ENCODE measurements at places on chromosomes 12 and 14.

GRCh38 chr14:54627540-54628363 is 60.8 kb downstream of the SAMD4A start:
- no peak for DNase-seq
- H3K4me3 ChIP-seq = peak overlapping the region; percentile 50
- peaks cover 69% of the 10 kb centered on the region for H3K4me1 ChIP-seq
- no peaks in the 10 kb centered on the region for H3K36me3 ChIP-seq

GRCh38 chr12:12010277-12011039 is 60.3 kb upstream of the BCL2L14 start:
- H3K4me1 ChIP-seq = peaks cover 21% of the 10 kb centered on the region
- no peaks in the 10 kb centered on the region for H3K27me3 ChIP-seq
- H3K4me3 ChIP-seq = no peak overlapping the region
- no peaks in the 10 kb centered on the region for H3K36me3 ChIP-seq

- no peak overlapping the region for H3K4me3 ChIP-seq
- no peak for DNase-seq
- H3K4me1 ChIP-seq = no peaks in the 10 kb centered on the region
- no peaks in the 10 kb centered on the region for H3K36me3 ChIP-seq
- no peaks in the 10 kb centered on the region for H3K27me3 ChIP-seq
These were observed 710.7 kb downstream of the GALC start for GRCh38 chr14:87282266-87282665.

GRCh38 chr12:104494137-104494792 is 37.5 kb downstream of the CHST11 start:
- H3K36me3 ChIP-seq = no peaks in the 10 kb centered on the region
- no peak for DNase-seq
- peak overlapping the region; percentile 49 for H3K27ac ChIP-seq
- peaks cover 26% of the 10 kb centered on the region for H3K4me1 ChIP-seq
- no peaks in the 10 kb centered on the region for H3K27me3 ChIP-seq

- no peaks in the 10 kb centered on the region for H3K36me3 ChIP-seq
- peak overlapping the region; percentile 62 for H3K27ac ChIP-seq
- no peaks in the 10 kb centered on the region for H3K27me3 ChIP-seq
These were observed 73.7 kb downstream of the CIT start for GRCh38 chr12:119803381-119803791.

GRCh38 chr14:38592764-38593442 is 337.0 kb upstream of the CLEC14A start:
- no peak overlapping the region for H3K4me3 ChIP-seq
- H3K27me3 ChIP-seq = no peaks in the 10 kb centered on the region
- H3K36me3 ChIP-seq = no peaks in the 10 kb centered on the region
- H3K27ac ChIP-seq = no peak overlapping the region

GRCh38 chr12:9751204-9752144 is 9.2 kb downstream of the CD69 start:
- no peak for DNase-seq
- peaks cover 3% of the 10 kb centered on the region for H3K4me1 ChIP-seq
- H3K27ac ChIP-seq = no peak overlapping the region

DNA sequence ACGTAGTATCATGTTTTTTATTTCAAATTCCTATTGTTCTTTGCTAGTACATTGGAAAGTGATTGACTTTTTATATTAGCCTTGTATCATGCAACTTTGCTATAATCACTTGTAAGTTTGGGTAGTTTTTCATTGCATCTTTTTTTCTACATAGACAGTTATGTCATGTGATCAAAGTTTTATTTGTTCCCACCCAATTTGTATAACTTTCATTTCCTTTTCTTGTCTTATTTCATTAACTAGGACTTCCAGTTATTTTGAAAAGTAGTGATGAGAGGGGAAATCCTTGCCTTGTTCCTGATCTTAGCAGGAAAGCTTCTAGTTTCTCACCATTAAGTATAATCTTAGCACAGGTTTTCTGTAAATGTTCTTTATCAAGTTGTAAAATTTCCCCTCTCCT is 9.8 kb upstream of the KRT6A start:
- peaks cover 37% of the 10 kb centered on the region for H3K27me3 ChIP-seq
- no peak overlapping the region for H3K4me3 ChIP-seq
- H3K4me1 ChIP-seq = peaks cover 22% of the 10 kb centered on the region
- H3K36me3 ChIP-seq = peaks cover 2% of the 10 kb centered on the region

DNA sequence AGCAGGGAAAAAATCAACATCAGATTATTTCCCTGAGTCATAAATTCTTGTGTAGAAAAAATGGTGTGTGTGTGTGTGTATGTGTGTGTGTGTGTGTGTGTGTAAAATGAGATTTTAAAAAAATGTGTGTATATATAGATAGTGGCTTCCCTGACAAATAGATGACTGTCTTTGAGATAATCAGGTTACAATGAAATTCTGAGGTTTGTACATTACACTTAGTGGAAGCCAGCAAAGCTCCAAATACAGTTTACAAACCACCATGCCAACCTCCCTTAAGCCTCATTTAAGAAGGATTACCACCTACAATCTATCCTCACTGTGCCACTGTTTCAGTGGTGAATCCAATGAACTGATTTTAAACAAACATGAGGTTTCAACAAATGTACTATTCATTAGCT is 93.8 kb downstream of the MED13L start:
- DNase-seq = no peak
- peaks cover 77% of the 10 kb centered on the region for H3K4me1 ChIP-seq
- no peak overlapping the region for H3K4me3 ChIP-seq
- no peaks in the 10 kb centered on the region for H3K36me3 ChIP-seq
- H3K27me3 ChIP-seq = no peaks in the 10 kb centered on the region

DNA sequence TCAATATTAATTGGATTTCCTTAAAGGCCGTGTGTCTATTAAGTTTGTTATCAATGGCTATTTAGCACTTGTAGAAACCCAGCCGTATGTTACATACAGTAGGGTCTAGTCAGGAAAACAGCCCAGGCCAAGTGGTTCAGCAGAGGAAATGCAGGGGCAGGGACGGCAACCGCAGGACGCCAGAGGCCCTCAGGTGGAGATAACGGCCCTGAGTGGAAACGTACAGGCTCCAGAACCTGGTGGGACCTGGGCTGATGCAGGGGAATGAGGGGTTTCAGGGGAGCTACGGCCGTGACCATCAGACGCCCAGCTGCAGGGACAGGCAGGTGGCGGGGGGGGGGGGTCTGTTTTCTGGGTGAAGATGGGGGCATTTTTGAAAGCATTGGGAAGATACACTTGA is 3.7 kb upstream of the ANKLE2 start:
- H3K27ac ChIP-seq = peak overlapping the region; percentile 17
- H3K27me3 ChIP-seq = no peaks in the 10 kb centered on the region
- peaks cover 26% of the 10 kb centered on the region for H3K4me1 ChIP-seq

DNA sequence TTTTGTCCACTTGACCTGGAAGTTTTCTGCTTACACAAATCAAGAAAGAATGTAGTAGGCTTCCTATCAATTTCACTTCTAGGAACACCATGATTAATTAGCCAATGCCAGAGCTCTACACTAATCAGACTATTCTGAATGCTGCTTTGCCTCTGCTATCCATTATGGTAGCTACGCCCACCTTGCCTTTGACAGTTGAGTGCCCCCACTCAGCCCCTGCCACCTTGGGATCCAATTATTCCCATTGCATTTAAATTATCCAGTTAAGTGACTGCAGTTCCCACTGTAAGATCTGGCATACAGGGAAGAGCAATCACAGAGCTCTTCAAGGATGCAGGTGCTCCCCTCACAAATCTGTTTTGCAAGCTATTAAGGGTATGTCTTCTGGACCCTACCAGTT is 47.5 kb downstream of the FIGNL2 start:
- H3K4me1 ChIP-seq = no peaks in the 10 kb centered on the region
- peaks cover 3% of the 10 kb centered on the region for H3K36me3 ChIP-seq
- H3K27me3 ChIP-seq = no peaks in the 10 kb centered on the region
- DNase-seq = no peak
- no peak overlapping the region for H3K4me3 ChIP-seq

DNA sequence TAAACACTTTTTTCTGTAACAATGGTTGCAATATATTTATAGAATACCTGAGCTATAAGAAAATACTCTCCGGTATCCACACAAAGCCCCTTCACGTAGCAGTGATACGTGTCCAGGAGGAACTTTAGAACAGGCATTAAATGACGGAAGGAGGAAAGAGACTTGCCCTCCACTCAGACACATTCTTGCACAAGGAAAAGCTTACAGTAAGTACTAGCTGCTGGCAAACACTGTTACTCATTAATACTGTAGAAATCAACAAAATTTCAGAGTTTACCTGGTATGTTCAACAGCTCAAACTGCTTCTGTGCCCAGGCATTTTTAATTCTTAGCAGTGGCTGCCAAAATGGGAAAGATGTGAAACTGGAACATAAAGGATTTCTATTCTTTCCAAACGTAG is 41.7 kb downstream of the PRKD1 start:
- no peak for DNase-seq
- H3K4me3 ChIP-seq = no peak overlapping the region
- H3K4me1 ChIP-seq = peaks cover 6% of the 10 kb centered on the region
- H3K36me3 ChIP-seq = no peaks in the 10 kb centered on the region
- no peak overlapping the region for H3K27ac ChIP-seq

DNA sequence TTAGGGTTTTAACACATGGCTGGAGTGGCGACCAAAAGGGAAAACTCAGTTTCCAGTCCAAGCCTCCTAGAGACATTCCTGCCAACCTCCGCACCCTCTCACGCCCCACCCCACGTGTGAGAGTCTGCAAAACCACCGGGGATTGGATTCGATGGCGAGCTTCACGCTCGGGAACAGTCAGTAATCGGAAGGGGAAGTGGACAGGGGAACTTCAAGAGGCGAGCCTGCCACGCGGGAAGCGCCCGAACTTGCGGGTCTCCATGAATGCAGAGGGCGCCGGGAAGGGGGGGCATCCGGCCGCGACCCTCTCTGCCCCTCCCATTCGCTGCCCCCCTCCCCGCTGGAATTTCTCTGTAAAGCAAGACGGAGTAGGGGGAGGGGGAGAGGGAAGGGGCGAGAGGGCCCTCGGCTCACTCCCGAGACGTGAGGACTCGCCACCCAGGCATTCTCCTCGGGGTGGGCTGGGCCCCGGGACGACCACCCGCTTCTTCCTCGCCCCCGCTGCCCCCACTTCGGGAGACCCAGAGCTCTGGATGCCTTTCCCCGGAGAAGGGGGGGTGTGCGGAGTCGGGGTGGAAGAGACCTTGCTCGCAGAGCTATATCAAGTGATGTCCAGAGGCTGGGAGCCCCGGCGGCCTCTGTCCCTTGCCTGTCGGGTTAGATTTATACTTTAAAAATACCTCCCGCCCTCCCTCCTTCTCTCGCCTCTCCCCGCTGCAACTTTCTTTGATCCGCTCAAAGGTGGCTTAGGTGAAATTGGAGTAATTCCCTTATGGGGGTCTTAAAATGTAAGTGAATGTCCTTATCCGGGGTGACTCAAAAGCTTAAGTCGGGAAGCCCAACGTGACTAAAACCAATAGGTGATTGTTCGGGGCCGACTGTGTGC is 2.5 kb upstream of the CCND2 start:
- H3K4me3 ChIP-seq = peak overlapping the region; percentile 52
- DNase-seq = no peak
- peaks cover 2% of the 10 kb centered on the region for H3K36me3 ChIP-seq

DNA sequence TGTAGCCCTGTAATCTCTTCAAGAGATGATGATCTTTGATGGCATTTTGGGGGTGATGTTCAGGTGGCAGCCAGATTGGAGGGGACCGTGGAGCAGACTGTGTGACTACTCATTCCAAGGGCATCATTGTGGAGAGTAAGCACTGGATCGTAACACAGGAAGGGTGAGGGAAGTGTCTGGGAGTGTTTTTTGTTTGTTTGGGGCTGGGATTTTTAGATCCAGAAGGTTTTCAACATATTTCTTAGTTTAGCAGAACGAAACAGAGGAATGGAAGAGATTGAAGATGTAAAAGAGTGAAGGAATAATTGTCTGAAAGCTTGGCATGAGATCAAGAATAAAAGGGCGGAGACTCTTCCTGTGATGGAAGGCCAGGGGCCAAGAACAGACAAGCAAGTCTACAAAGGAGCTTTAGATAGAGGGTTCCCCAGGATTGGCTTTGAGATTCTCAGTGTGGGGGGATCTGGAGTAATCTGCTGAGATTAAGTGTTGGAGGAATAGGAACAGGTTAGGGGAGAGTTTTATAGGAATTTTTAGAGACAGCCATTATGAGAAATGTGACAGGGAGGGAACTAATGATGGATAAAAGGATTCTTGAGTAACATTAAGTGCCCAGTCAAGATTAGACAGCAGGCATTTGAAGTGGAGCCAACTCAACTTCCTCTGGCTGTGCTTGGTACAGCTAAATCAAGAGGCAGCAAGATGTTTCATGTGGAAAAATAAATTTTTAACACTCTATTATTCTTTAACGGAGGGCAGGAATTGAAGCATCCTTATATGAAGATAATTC is 79.7 kb upstream of the REP15 start:
- H3K27ac ChIP-seq = peak overlapping the region; percentile 79
- H3K4me3 ChIP-seq = no peak overlapping the region
- peaks cover 66% of the 10 kb centered on the region for H3K4me1 ChIP-seq
- DNase-seq = no peak
- no peaks in the 10 kb centered on the region for H3K27me3 ChIP-seq
- H3K36me3 ChIP-seq = peaks cover 2% of the 10 kb centered on the region

- H3K27me3 ChIP-seq = no peaks in the 10 kb centered on the region
- H3K36me3 ChIP-seq = peaks cover 22% of the 10 kb centered on the region
- peak; percentile 98 for DNase-seq
- peak overlapping the region; percentile 99 for H3K4me3 ChIP-seq
- H3K4me1 ChIP-seq = peaks cover 83% of the 10 kb centered on the region
These were observed 2.8 kb upstream of the UBC start for GRCh38 chr12:124917135-124917840.

- peaks cover 13% of the 10 kb centered on the region for H3K4me1 ChIP-seq
- no peaks in the 10 kb centered on the region for H3K27me3 ChIP-seq
- H3K36me3 ChIP-seq = no peaks in the 10 kb centered on the region
- no peak overlapping the region for H3K27ac ChIP-seq
- no peak for DNase-seq
These were observed 81.6 kb downstream of the LMO3 start for GRCh38 chr12:16524378-16524777.

DNA sequence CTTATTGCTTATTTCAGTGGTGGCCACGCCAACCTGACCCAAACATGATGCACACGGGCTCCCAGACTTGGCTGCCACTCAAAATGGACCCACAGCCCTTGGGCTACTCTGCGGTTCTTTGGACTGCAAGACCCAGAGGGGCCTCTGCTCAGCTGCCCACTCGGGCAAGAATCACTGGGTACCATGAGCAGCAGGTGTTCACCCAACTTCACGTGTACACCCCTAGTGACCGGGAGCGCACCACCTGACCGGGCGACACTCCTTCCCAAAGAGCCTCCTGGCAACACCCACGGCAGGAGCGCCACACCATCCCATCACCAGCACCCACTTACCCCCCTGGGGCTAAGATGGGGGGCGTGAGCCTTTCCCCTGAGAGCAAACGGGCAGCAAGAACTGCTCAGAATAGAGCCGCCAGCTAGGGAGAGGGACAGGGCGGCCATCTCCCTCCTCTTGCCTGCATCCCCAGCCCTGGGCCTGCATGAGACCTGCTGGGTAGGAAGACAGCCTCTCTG is 32.0 kb downstream of the CCNK start:
- peaks cover 27% of the 10 kb centered on the region for H3K4me1 ChIP-seq
- DNase-seq = peak; percentile 81
- no peak overlapping the region for H3K4me3 ChIP-seq
- H3K27ac ChIP-seq = no peak overlapping the region
